ENCODE measurements at places on chromosomes 16 and 17.

DNA sequence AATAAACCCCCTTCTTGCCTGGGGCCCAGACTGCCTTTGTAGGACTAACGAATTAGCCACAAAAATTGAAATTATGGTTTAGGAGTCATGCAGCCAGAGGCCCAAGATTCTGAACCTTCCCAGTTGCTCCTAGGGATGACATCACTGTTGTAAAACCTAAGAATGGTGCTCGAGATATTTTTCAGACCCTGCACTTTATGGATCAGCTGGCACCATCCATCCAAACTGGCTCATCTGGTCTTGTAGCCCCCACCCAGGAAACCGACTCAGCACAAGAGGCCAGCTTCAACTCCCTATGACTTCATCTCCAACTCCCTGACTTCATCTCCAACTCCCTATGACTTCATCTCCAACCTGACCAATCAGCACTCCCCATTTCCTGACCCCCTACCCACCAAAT lies 10.9 kb upstream of the EVPL start:
- peak; percentile 8 for DNase-seq

DNA sequence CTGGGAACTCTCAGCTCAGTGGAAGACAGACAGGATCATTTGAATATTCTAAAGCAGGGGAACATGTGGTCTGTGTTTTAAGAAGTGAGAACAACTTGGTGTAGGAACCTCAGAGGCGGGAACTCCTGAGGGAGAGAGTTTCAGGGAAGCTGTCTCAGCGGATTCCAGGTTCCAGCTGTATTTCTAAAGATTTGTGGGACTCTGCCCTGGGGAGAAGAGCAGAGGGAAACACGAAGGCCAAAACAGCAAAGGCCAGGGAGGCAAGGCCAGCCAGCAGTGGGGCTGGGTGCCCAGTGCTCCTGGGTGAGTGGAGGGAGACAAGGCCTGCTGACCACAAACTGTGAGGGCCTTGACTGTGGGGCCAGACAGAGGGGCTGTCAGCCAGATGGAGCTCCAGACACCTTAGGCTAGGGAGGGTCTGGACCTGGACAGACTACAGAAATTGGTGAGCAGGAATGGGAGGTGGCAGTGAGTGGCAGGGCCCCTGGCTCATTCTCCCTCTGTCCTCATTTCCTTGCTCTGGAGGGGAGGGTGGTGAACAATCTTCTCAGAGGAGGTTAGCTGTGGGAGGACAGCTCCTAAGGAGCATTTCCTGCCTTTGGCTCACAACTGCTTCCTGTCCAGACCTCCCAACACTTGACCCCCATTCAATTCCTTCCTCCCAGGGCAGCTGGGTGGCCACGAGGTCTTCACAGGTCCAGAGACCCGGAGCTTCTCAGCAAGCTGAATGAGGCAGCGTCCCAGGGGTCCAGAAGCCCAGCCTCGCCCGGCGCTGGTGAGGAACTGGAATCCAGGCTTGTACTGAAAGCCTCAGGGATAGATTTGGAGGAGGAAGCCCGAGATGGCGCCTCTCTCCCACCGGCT lies 21.0 kb upstream of the FZD2 start:
- DNase-seq = no peak

- DNase-seq = peak; percentile 6
These were observed 25.2 kb downstream of the CD300A start for GRCh38 chr17:74491626-74492025.

DNA sequence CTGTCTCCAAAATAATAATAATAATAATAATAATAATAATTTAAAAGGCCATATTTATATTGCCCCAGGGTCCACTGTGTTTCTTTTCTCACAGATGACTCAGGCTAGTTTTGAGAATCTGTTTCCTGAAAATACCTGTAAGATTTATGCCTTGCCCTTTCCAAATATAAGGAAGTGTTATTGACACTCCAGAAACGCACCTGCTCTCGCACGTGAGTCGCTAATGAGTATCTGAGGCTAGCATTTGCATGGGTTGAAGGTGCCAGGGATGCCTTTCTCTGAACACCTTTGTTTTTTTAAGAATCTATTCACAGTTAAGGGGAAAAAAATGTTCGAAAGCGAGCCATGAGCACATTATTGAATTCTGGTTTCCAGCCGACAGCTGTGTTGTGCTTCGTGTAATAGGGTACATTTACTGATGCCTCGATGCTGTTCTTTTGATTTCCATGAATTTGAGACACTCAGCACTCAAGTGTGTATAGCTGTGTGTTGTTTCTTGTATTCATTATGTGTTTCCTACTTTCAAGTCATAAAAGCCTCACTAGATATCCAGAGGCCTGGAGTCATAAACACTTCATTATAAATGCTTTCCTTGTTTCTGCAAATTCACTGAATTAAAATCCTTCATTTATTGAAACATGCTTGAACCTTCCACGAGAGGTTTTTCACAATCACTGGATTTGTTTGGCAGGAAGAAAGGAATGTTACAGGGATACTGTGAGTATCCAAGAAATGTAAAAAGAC lies 45.0 kb upstream of the NOL11 start:
- DNase-seq = peak; percentile 22

GRCh38 chr17:78672871-78673371 lies 95.7 kb upstream of the DNAH17 start:
- DNase-seq = no peak

GRCh38 chr17:43553573-43553972 lies 7.4 kb upstream of the ETV4 start:
- DNase-seq = no peak

DNA sequence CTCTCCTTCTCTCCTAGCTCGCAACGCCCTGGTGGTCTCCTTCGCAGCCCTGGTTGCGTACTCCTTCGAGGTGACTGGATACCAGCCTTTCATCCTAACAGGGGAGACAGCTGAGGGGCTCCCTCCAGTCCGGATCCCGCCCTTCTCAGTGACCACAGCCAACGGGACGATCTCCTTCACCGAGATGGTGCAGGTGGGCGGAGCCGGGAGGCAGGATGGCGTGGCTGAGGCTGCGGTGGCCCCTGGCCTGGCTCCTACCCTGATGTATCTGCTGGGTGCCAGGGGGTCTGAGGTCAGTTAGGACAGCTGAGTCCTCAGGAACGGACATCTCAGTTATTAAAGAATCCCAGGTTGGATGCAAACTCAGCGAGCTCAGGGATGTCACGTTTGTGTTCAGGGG lies 16.7 kb downstream of the SLC26A11 start:
- DNase-seq = no peak

DNA sequence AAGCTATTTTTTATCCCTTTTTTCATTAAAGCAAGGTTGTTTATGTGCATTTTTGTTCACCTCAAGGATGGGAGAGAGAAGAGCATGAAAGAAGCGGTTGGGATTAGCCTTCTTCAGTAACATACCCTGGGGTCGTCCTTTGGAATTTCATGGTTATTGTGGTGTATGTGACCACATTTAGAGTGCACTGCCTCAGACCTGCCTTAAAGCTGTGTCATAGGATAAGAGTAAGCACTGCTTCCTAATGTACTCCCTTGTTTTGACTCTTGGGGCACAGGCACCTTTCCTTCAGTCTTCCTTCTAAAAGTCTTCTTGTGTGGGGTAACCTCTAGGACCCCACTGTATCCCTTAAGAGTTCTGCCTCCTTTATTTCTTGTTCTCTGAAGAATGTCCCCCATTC lies 28.9 kb downstream of the TNRC6A start:
- peak; percentile 26 for DNase-seq

GRCh38 chr16:26196310-26196709 lies 504.6 kb downstream of the HS3ST4 start:
- DNase-seq = no peak

- DNase-seq = peak; percentile 23
These were observed 123.2 kb upstream of the AXIN2 start for GRCh38 chr17:65684631-65685030.

DNA sequence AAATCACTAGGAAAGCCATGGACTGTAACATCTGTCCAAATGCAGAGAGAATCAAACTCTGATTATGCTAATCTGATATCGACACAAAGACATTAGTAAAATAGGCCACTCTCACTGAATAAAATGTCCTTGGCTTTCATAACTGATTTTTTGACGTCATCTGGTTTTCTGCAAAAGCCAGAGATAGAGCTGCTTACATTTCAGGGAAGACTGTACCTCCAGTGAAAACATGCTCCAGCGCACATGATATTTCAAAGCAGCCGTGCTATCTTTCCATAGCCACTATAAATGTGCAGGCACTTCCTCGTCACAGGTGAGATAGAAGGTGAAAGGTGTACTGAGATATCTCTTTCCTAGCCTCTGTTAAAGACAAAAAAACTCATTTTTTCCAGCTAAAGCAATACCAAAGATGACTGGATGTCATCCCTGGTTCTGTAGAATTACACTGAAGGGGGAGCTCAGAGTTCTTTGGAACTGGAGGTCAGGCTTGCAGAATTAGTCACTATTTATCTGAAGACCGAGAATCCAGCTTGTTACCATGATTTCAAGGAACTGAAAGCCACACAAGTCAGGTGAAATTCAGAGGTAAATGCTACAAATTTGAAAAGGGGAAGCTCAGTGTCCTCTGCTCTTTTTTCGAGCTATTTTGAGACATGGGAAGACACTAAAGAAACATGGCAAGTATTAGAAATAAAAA lies 249.5 kb downstream of the CA10 start:
- no peak for DNase-seq

- peak; percentile 52 for DNase-seq
These were observed 451.5 kb upstream of the HSBP1 start for GRCh38 chr16:83356266-83356665.

- no peak for DNase-seq
These were observed 24.2 kb upstream of the NXPH3 start for GRCh38 chr17:49551221-49552069.

DNA sequence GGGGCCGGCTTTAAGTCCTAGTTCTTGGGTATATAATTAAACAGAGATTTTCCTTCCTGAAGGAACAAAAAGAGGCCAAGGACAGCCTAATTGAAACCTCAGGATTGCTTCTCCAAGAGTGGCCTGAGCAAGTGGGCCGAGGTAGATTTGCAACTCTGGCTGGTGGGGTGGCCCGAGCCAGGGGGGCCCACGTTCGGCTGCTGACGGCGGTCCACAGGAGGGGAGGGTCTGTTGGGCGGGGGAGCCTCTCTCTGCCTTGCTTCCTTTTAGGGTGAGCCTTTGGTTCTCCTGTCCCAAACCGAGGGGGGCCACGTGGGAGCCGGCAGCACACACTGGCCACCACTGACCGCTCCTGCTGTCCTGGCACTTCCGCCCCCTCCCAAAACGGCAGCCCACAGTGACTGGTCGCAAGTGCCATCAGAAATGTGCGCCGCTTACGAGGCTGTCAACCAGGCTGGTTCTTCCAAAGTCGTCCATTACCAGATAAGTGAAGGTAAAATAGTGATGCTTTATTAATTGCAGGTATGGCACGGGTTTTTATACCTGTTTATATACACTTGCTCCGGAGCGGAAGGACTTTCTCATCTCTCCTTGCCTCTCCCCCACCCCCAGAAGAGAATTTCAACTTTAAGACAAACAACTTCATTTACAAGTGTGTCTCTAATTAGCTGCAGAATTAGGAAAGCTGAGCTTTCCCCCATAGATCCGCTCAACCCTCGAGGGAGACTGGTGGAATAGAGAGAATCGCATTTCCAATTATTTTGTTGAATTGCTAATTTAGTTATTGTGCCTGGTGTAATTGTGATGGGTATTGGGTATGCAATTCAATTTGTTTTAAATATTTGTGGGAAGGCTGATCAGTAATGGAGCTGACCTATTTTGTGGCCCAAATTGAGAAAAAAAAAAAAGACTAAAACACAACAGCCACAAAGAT lies 117.8 kb downstream of the AATF start:
- DNase-seq = no peak

- no peak for DNase-seq
These were observed 14.2 kb downstream of the ETV4 start for GRCh38 chr17:43531955-43532354.

DNA sequence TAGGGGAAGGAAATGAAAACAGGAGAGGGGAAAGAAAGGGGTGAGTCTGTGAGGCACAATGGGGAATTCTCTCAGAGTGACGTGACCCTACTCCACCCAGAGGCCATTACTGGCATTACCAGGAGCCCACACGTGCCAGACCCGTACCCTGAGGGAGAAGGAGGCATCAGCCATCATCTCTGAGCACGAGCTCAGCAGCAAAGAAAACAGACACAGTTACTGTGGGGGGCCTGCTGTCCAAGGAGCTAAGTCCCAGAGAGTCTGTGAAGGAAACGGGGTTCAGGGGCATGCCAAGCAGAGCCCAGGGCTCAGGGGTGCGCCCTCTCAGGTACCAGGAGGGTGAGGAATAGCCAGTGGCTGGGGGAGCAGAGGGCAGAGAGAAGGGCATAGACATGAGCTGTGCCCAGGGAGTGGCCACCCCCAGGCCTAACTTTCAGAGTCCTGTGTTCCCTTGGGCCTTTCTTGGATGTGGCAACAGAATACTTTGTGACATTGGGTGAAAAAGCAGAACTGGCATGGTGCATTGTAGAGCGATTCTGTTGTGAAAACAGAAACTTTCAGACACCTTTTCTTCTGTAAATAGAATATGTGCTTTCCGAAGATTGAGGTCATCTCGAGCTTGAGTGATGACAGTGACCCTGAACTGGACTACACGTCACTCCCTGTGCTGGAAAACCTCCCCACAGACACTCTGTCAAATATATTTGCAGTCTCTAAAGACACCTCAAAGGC lies 11.3 kb downstream of the TAF1C start:
- DNase-seq = peak; percentile 52

DNA sequence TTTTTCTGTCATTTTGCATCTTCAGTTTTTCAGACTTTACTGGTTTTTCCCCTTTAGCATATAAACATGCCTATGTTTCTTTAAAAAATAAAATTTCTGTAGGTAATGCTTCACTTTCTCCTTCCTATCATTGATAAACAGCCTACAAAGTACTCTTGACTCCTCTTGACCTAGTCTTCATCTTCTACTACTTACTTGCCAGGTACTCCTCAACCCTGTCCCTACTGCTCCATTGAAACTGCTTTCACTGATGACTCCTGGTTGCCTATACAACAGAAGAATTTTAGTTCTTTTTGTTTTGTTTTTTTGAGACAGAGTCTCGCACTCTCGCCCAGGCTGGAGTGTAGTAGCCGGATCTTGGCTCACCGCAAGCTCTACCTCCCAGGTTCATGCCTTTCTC lies 7.0 kb downstream of the DDX42 start:
- DNase-seq = no peak

DNA sequence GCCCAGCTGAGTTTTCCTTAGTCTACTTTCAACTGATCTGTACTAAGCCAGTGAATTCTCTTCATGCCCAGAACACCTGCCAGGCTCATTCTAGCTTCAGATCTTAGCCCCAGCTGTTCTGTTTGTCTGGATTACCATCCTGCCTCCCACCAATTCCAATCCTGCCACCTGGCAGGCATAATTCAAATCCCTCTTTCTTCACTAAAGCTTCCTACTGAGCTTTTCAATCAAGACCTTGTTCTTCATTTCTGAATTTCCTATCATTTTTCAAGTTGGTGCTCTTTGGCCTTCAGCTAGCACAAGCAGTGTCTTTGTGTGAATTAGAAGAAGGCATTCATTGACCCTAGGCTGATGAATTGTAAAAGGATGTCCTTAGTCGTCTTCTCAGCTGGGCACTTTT lies 357.6 kb downstream of the UTP18 start:
- no peak for DNase-seq

All from kidney tubule cell (primary cell).